Suprapubic skin (tissue), 4 donors: ENCODE measurements at places on chromosomes 6 and 20. TPM values are rescaled to one million over a fixed set of nuclear protein-coding genes. Genes with fewer than 3 reads are reported as not detected.

DNA sequence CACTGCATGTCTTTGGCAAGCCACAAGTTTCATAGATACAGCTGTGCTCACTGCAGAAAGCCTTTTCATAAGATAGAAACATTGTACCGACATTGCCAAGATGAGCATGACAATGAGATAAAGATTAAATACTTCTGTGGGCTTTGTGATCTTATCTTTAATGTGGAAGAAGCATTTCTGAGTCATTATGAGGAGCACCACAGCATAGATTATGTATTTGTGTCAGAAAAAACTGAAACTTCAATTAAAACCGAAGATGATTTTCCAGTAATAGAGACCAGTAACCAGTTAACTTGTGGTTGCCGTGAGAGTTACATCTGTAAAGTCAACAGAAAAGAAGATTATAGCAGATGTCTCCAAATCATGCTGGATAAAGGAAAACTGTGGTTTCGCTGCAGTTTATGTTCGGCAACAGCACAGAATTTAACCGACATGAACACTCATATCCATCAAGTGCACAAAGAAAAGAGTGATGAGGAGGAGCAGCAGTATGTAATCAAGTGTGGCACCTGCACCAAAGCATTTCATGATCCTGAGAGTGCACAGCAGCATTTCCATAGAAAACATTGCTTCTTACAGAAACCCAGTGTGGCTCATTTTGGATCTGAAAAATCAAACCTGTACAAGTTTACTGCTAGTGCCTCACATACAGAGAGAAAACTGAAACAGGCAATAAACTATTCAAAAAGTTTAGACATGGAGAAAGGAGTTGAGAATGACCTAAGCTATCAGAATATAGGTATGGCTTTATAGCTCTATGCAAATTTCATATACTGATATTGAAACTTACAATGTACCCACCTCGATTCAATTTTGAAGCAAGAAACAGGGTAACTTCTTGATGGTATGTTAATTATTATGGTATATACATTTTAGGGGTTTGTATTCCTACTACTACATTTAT is 23.9 kb upstream of the BAG2 start:
- no peak for DNase-seq

Gene CST2
- total RNA-seq: not detected

Gene PNLDC1
- total RNA-seq: 1.1 TPM

DNA sequence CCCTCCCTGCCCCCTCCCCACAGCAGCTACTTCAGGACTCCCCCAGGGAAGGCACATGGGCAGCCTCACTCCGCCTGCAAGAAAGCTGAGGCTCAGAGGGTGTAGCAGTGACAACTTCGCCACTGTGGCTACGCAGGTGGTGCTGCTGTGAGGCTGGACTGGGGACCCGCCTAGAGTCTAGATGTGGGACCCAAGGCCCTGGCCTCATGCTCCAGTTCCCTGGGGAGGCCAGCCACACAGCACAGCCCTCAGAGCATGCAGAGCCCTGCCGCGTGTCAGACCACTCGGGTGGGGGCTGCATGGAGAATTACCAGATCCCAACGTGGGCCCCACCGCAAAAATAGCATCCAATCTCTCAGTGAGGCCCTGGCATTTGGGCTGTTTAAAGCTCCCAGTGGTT is 30.8 kb upstream of the VSTM2L start:
- DNase-seq: no peak

GRCh38 chr6:43911354-43912115 is 141.5 kb downstream of the VEGFA start:
- no peak for DNase-seq

DNA sequence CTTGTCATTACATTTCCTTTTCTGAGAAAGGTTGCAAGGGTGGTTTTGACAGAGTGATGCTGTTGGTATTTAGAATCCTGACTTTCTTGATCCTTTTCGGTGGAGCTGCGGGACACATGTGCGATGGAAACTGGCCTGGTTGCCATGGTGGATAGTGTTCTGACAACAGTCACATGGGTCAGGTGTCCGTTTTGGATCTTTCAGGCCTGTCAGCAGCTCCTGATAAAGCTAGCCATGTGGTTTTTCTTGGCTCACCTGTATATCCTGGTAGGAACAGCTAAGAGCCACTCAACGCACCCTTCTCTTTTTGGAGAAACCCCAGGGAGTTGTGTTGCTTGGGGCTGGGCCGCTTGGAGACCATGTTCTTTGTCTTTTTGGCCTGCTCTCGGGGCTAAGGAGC is 177.4 kb downstream of the MTFR2 start:
- DNase-seq: no peak

DNA sequence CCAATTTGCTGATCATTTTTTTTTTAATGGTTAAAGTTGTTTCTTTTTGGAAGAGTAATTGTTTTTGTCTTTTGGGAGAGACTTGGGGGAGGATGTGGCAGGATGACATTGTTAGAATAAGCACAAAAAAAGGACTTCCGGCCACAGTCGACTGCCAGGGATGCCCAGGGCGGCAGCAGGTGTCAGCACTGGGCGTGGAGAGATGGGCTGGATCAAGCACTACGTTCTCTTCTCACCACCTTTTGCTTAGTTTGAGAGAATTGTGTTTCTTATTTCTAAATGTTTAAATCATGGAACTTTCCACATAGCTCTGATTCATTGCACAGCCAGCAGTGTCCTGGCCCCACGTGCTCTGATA is 104.6 kb upstream of the FRMD1 start:
- DNase-seq: peak; percentile 9

DNA sequence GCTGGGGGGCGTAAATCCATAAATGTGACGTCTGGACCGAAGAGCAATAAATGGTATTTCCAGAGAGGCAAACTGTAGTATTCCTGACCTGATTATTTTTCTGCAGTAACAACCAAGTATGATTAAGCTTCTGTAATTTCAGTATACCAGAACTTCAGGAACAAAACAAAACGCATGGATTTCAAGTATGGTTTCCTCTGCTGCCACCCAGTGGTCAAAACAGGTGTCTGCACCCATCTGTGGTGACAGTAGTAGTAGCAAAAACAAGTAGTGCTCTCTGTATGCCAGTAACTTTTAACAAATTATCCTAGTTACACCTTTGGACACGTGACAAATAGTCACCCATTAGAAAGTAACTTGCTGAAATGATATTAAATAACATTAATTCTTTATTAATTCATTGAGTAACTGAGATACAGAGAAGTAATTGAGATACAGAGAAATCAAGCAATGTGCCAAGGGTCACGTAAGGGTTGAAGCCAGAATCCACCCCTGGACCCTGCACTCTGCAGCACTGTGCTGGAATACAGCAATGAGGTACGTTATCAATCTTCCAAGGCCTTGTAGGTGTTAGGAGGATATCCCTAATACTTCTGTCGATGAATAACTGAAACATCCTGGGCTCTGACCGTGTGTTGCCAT is 7.9 kb downstream of the CALHM4 start:
- DNase-seq: peak; percentile 83

Gene SPATS1
- not detected for total RNA-seq

- DNase-seq: no peak
Observed at GRCh38 chr6:83867527-83868161, 8.2 kb downstream of the CYB5R4 start.

DNA sequence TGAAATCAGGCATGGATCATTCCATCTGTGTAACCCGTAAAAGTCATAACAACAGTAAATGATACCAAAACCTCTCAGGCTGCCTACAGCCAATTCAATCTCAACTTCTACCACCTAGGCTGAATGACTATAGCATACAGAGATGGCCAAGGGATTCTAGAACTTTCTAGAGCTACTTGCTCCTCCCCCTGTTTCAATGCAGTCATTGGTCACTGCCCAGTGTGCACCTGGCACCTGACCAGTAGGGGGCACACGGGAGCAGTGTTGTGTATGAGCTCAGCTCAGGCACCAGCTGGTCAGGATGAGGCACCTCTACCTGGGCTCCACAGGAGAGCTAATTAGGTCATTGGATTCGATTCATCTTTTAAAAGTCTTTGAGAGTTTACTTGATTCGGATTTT is 86.2 kb downstream of the PLEKHG1 start:
- no peak for DNase-seq

GRCh38 chr6:156175971-156176421 is 601.2 kb upstream of the ARID1B start:
- DNase-seq: no peak

Gene POPDC3
- not detected for total RNA-seq
